Pons (tissue), 1 donor: ENCODE measurements at places on chromosomes 6 and 20.
A peak's percentile ranks its signal among the peaks of the same experiment; 100 is the strongest.

- DNase-seq, result no peak
These were observed 326.8 kb downstream of the QKI start for GRCh38 chr6:163741342-163741741.

DNA sequence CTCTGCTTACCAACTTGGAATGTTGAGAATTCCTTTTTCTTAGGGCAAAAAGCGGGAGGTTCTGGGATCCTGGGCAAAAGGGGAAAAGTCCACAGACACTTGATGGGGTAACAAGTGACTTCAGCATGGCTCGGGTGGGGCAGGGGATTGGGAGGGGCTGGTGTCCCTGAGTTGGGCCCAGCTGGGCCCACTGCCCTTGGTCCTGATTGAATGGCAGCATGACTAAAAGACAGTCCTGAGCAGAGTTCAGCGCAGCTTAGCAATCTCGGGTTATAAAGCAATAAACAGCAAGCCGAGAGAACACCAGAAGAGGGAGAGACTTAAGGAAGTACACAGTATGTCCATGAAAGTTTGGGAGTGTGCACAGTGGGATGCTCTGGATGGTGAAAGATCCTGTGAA is 5.6 kb downstream of the PPP2R5D start:
- DNase-seq, result no peak

- peak; percentile 81 for DNase-seq
These were observed 21.8 kb downstream of the FAM209B start for GRCh38 chr20:56554869-56555268.

DNA sequence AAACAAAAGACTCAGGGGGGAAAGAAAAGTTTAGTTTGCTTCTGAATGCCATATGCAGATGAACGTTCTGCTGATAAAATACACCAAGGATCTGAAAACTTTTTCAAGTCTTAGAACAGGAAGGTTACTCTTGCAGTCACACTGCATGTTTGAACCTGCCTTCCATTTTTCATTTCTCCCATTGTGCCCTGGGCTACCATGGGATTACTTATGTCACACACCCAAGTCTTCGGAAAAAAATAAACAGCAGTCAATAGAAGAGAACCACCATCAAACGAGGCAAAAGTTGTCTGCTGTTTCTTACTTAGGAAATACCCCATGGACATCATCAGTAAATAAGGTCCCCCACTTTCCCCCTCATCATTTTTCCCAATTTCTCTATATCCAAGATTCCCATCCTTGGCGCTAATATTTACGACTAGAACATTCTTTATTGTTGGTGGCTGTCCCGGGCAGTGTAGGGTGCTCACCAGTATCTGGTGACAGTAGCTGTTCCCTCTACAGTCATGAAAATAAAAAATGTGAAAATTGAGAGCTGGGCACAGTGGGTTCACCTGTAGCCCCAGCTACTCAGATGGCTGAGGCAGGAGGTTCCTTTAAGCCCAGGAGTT is 202.5 kb downstream of the BCAS1 start:
- no peak for DNase-seq

DNA sequence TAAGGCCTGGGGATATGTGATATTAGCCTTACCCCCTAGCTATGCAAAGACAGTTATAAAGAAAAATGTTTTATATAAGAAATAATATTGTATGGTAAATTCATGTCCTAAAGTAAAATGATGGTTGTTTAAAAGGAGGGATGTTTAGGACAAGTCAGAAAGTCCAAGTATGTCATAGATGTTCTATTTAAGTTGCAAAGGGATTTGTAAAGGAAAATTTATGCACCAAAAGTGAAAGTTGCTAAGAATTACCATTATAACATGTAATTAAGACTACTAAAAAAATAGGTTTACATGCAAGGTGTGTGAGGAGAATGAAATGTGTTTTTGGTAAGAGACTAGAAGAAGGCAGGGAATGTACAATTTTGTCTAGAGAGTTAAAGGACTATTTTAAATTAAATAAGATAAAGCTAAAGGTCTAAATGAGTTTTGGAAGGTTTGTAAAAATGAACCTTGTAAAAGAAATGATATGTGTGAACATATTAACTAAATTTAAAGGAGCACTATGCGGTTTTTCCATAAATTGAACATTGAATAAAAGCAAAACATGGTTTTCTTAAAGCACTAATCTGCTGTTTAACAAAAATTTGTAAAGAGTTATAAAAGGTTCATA is 22.7 kb upstream of the GOPC start:
- no peak for DNase-seq

DNA sequence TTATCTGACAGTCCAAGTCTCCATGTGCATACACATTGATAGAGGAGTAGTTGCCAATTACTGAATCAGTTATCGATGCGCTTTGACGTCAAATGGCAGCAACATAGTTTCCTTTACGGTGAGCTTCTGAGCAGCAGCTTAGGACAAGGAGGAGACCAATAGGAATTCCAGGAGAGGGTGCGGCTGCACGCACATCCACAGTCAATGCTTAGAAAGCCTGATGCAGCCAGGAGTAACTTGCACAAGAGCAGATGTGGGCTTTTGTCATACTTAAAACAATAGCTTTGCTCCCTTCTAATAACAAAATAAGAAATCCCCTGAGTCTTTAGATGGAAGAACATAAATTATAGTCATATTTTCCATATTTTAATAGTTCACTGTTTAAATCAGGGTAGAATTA is 442.1 kb downstream of the BCKDHB start:
- DNase-seq, result no peak

- no peak for DNase-seq
These were observed 78.4 kb upstream of the CCN6 start for GRCh38 chr6:111975466-111975865.

DNA sequence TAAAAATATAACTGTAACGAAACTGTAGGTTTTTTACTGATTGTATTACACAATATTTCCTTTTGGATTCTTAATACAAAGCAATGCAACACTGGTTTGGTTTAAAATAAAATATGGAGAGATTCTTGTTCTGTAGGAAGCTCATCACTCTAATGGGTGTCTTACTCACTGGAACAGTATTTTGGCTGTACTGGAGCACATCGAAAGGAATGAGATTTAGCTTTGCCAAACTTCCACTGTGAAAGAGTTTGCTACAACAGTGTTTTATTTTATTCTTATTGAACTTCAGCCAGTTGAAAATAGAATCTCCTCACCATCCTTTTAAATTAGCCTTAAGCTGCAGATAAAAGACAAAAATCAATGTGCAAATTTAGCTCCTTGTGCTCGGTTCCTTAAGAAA is 230.7 kb upstream of the QKI start:
- no peak for DNase-seq

DNA sequence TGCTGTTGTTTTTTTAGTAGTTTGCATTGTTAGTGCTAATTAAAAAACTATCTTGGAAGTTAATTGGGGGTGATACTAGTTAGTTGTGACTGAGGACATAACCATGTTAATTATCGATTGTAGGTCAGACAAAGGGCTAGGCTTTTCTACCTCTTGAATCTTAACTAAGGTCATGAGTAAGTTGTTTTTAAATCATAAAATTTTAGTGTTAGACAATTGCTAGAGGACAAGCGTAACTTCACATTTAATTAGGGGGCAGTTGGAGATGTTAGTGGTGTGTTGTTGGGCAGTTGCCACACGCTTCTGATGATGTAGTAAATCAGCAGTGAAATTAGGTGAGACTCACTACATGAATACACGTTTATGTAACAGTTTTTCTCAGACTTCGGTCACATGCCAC is 619.1 kb upstream of the FLRT3 start:
- DNase-seq, result no peak

DNA sequence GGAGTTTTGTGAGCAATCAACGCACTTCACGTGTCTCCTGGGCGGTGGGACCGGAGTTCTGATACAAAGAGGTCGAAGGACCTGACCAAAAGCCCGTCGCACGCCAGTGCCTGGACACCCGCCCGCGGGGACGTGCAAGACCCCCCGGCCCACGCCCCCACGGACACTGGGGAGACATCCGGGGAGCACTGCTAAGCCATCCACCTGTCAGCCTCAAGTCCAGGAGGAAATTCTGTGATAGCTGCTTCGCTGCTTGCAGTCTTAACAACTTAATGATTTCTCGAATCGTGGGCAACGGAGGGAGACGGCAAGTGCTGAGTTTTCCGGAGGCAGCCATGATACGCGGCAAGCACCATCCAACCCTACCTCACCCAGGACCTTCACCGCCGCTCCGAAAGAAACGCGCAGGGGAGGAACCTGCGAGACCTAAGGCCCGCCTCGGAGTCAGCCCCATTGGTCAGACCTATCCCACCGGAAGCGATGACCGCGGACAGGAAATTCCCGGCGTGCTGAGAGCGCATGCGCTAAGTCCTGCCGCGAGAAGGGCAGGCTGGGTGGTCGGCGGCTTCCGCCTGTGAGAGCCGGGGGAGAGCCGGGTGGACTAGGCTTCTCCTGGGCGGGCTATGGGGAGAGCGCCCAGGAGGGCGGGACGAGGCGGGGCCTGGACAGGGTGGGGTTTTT is at the start of gene TFB1M:
Gene TFB1M (minus strand): TSS at position 393 of the 681 bp plus-strand sequence. CDS start 56 bp downstream, at position 337.
- DNase-seq, result peak; percentile 98

GRCh38 chr20:10669843-10670446 is 3.9 kb downstream of the JAG1 start:
- no peak for DNase-seq

DNA sequence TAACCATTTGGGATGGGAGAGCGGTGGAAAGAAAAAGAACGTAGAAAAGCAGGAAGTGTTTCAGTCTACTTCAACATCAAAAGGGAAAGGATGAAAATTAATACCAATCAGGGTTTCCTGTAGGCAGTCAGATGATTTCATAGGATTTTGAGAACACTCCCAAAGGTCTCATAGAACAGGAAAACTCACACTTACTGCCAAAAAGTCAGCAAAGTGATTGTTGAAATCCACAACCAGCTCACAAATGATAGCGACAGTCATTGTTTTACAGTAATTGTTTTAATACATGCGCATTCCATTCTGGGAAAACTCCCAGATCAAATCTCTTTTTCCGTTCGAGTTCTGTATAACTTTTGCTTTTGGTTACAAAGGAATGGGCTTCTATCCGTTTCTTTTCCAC is 5.3 kb upstream of the CNKSR3 start:
- DNase-seq, result no peak

- peak; percentile 68 for DNase-seq
These were observed 520 bp upstream of the TAB2 start for GRCh38 chr6:149316740-149317643.

DNA sequence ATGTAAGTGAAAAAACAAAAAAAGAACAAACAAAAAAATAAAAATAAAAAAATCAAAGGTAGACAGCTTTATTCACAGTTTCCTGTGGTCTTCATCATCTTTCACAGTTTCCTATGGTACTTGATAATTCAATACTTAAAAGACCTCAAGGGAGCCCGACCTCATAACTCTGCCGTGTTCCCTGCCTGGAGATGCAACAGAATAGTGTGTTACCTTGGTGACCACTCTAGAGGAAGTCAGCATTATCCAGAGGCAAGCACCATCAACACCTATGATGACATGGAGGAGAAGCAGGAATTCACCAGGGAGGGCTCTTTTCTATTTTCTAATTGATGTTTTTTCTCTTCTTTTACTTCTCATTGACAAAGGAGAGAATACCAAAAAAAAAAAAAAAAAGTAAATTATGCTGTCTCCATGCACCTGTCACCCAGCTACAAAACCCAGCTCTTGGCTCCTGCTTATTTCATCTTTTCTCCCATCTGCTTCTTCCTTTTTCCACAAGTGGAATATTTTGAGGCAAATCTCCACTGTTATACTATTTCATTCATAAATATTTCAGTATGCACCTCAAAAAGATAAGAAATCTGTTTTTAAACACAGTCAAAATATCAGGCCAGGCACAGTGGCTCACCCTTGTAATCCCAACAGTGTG is 95.8 kb upstream of the STXBP5 start:
- DNase-seq, result no peak

- peak; percentile 56 for DNase-seq
These were observed 2.9 kb upstream of the TUBB2B start for GRCh38 chr6:3230256-3230882.

- DNase-seq, result peak; percentile 85
These were observed 115.4 kb downstream of the OPRM1 start for GRCh38 chr6:154154389-154154967.

GRCh38 chr6:131053546-131054240 is 9.4 kb downstream of the EPB41L2 start:
- no peak for DNase-seq

DNA sequence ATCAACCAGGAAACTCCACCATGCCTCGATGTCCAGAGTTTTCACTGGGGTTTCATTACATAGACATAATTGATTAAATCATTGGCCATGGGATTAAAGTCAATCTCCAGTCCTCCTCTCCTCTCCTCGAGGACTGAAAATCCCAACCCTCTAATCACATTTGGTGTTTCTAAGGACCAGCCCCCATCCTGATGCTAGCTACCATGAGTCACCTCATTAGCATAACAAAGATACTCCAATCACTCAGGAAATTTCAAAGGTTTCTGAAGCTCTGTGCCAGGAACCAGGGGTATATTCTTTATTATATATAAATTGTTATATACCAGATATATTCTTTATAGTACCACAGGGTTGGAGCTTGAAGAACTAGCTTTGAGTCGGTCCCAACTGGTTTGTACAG is 212.9 kb upstream of the PRND start:
- DNase-seq, result no peak

DNA sequence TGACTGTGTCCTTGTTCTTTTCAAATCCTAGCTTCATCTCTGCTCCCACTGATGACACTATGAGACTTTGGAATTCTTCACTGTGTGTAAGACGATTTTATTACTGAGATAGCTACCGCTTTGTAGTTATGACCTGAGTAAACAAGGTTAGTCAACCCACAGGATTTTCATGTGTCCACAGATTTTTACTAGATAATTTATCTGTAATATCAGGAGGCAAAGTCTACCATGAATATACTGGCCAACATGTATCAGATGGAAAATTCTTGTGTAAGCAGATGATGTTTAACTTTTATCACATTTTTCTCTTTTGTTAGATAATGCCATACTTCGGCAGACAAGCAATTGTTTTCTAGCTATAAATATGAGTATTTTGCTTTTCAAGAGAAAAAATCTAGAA is 119.8 kb downstream of the SGK1 start:
- no peak for DNase-seq

DNA sequence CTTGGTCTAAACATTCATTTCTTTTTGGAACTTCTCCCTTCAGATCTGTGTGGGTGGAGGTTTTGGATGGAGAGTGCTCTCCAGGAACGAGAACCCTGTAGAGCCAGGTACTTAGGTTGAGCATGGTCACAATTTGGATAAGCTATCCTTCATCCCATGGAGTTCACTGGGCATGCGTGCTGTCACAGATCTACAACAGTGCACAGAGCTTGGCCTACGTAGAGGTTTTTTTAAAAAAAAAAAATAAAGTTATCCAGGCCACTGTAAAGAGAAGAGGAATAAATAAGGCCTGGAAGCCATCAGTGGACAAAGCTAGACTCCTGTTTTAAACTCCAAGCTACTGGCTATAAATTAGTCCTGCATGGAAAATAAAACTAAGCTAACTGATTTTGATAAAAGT is 165.6 kb downstream of the SLC24A3 start:
- no peak for DNase-seq

DNA sequence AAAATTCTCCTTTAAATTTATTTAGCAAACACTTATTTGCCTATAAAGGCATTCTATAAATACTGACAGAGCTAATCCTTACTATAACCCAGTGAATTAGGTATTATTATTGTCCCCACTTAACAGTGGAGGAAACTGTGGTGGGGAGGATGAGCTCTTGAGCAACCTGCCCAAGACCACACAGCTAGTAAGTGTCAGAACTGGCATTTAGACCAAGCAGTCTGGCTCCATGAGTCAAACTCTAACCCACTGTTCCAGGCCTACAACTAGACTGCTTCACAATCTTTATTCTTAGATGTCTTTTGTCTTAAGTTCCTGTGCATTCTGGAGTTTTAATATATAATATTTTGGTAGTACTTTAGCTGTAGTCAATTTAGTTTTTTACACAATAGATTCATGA is 530.8 kb downstream of the BCKDHB start:
- no peak for DNase-seq
